ENCODE measurements at places on chromosomes 5 and 9.

DNA sequence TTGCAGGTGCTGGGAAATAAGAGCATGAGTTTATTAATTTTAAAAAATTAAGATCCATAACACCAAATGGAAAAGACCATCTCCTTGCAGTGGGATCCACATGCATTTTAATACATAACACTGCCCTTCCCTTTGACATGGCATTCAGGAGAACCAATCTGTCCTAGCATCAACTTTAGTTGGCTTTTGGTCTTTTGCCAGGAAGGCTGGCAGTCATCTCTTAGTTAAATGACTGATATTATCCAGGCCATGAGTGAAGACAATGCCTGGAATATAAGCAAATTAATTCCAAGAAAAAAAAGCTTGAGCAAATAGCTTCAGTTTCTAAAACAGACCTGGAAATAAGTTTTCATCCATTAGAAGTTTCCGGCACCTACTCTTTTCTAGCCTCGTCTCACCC is 55.1 kb upstream of the OTULINL start:
- no peak for DNase-seq

DNA sequence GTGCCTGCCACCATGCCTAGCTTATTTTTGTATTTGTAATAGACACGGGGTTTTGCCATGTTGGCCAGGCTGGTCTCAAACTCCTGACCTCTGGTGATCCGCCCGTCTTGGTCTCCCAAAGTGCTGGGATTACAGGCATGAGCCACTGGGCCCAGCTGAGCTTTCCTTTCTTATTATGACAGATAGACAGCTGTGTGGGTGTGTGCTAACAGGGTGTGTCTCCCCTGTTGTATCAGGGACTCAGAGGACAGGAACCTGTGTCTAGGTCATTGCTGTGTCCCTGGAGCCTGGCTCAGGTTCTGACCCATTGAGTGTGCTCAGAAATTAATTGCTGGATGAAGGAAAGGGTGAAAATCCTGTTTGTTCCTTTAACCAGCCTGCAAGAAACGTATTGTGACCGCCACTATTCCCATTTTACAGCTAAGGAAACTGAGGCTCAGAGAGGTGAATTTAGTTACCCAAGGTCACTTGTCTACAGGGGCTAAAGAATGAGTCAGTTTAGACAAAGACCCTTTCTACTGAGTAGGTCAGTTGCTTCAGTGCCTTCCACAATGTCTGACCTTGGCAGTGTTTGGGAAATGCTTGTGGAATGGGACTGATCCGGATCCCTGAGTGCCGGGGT is 16.8 kb downstream of the NCS1 start:
- no peak for DNase-seq

DNA sequence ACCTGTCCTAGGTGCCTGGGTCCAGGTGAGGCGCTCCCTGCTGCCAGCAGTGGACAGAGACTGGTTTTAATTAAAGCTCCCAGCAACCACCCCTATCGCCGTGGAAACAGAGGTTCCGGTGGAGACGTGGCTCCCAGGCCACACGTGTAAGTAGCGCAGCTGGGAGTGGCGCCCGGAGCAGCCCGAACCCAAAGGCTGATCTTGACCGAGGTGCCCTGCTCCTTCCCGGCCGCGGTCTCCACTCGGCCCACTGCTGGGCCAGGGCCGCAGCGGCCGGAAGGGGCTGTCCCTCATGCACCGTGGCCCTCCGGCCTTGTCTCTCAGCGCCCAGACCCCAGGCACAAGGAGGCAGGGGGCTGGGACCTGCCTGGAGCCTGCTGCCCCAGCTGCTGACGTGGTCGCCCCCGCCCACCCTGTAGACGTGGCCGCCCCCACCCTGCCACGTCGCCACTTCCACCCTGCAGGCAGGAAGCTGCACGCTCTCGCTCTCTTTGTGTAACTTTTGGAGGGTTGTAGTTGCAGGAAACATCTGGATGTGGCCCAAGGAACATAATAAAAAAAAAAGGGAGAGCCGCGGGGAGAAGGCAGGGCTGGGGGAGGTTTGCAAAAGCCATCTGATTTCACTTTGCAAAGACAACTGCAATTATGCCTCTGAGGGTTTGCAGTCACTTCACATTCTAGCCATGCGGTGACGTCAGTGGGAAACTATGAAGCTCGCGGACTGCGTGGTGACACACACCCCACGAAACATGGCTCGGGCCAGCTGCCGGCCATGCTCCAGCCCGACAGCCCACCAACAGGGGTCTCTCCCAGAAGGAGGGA is 129.9 kb downstream of the RXRA start:
- peak; percentile 98 for DNase-seq

- peak; percentile 44 for DNase-seq
These were observed 85.1 kb downstream of the OTULIN start for GRCh38 chr5:14749579-14750101.

DNA sequence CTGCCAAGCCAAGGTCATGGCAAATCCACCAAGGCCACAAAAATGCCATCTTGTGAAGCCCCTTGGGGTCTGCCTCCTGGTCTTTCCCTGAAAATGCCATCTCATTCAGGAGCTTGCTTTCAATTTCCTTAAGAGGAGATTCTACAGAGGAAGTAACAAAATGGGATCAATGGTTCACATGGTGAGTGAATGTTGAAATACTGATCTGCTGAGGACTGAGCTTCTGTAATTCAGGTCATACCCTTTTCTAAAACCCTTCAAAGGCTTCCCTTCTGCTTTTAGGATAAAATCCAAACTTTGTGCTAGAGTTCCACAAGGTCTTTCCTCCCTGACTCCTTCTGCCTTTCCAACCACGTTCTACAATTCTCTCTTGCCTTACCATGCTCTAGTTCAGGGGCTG is 24.7 kb upstream of the NR3C1 start:
- DNase-seq: no peak

- DNase-seq: peak; percentile 67
These were observed 233.6 kb downstream of the MAST4 start for GRCh38 chr5:66829826-66830225.

- no peak for DNase-seq
These were observed 37.1 kb upstream of the RAPGEF6 start for GRCh38 chr5:131671994-131672655.

DNA sequence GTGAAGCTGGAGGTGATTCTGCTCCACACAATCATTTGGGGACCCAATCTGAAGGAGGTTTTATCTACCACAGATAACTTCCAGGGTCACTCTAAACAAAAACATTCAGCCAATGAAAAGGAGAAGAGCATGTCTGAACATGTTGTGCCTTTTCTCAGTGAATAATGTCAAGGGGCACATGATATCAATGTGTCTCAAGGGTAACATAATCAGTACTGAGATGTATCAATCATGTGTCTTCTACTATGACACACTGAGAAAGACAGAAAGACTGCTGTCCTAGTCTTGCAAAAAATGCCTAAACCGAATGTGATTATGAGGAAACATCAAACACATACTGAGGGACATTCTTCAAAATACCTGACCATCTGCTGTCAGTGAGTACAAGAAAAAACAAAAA is 25.4 kb upstream of the RASA1 start:
- no peak for DNase-seq

GRCh38 chr5:72234265-72234700 is 85.8 kb downstream of the MRPS27 start:
- peak; percentile 77 for DNase-seq

- DNase-seq: no peak
These were observed 107.2 kb upstream of the RAD23B start for GRCh38 chr9:107175816-107176435.

DNA sequence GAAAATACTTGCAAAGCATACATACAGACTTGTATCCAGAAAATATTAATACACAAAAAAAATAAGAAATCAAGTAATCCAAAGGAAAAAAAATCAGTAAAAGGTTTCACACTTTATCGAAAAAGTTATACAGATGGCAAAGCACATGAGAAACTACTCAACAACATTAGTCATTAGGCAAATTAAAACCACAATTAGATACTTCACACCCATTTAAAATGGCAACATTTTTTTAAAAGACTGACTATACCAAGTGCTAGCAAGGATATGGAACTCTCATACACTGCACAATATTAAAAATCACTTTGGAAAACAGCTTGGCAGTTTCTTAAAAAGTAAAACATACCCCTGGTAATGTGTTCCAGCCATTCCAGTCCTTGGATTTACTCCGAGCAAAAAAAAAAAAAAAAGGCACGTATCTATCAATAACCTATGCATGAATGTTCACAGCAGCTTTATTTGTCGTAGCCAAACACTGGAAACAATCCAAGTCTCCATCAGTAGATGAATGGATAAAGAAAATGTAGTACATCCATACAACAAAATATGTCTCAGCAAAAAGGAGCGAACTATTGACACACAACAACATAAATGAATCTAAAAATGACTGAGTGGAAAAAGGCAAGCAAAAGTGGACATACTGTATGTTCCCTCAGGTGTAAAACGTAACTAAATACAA is 66.0 kb downstream of the GNAQ start:
- DNase-seq: no peak

DNA sequence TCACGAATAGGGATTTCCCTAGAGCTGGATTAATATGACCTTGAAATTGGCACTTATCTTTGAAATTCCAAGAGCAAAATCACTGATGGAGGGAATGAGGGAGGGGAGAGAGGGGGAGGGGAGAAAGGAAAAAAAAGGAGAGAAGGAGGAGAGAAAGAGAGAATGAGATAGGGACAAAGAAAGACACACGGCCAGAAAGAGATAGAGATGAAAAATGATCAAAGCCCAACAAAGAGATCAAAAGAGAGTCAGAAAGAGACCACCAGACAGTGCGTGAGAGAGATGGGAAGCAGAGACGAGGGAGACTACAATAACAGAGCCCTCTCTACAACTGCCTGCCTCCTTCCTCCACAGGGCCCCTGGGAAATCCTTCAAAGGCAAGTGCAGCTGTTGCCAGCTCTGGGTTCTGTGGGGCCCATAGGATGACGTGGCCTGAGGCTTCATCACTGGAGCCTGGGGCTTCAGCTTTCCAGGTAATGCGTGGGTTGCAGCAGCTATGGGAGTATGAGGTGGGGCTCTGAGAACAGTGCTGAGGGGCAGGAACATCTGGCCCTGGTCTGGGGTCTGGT is 58.3 kb upstream of the SHB start:
- DNase-seq: peak; percentile 73

DNA sequence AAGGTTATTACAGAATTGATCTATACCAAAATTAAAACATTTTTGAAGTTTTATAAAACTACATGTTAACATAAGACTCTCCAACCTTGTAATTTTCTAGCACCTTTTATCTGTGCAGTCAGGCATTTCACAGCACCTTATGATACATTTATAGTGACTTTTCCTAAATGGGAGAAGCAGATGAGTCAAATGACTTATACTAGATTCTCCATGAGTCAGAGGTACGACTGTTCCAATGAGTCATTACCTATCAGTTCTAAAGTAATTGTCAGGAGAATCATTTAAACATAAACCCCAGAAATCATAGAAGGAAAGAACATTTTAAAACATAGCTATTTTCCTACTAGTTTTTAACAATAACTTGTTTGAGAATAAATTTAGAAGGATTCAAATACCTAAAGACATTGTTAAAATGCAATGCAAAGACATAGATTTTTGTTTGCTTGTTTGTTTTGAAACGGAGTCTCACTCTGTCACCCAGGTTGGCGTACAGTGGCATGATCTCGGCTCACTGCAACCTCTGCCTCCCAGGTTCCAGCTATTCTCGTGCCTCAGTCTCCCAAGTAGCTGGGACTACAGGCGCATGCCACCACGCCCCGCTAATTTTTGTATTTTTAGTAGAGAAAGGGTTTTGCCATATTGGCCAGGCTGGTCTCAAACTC is 34.7 kb upstream of the DMXL1 start:
- peak; percentile 63 for DNase-seq

DNA sequence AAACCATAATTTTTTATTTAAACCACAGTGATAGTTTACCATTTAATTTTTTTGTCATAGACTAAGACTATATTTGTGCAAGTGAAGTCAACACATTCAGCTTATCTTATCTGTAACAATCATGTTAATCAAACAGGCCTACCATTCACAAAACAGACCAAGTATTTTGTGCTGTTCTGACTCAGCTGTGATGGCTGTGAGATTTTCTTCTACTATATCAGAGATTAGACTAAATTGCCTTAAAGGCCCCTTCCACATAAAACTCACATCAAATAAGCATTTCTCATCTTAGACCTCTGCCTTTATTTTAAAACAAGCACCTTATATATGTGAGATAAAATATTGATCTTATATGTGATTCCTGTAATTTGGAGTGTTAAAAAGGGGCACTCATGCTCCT is 13.4 kb downstream of the CCDC152 start:
- no peak for DNase-seq

- DNase-seq: peak; percentile 97
These were observed at the start of gene HINT1 for GRCh38 chr5:131165119-131165727. Gene HINT1, minus strand, starts transcription at chr5:131165256. Its CDS starts 51 bp downstream, at chr5:131165205.

DNA sequence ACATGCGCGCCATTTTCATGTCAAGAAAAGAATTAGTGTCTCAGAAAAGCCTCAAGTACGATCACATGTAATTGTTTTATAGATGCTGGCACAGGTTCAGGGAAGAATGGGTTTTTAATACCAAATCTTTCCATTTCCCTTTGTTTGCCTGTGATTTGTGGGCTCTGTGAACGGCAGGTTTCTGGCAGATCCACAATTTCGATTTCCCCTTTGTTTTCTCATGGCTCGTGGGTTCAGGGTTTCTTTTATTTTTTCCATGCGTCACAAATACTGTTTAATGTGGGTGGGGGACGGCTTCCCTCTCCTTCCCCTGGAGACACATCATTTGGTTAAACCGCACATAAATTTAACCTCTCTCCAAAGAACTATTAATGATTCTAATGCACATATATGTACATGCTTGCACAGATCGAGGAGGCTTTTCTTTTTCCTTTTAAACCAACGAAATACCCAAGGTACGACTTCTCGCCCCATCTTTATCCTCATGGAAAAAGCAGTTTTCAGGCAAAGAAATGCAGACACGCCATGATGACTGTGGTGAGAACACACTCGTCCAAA is 195.9 kb downstream of the SLIT3 start:
- no peak for DNase-seq

DNA sequence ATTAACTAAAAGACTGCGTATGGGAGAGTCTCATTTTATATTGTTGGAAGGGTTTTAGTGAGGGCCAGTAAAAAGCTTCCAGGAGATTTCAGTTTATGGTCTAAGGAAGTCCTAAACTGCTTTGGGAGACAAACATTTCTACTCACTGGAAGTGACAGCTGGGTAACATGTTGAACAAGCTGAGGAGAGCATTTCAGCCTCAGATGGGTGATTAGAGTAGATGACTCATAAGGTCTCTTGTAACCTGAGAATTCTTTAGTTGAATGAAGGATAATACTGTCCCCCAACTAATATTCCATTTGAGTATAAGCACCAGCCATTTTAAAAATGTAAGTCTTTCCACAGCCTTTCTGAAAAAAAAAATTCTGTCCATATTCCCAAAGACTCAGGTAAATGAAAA is 218.0 kb upstream of the C9orf72 start:
- DNase-seq: no peak

DNA sequence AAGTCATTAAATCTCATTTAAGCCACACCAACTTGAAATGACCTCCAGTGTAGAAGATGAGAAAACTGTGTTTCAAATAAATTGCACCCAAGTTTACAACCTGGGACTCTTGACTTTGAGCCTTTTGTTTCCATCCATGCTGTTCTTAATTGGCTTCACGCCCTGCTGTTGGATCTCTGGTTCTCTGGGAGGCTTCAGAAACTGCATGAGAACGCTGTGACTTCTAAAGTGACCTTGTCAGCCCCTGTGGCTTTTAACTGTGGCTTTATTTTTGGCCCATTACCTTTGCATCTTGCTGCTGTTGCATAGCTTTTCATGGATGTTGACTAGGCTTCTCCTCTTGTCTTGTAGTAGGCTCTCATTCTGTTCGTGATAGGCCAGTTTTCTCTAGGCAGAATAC is 29.3 kb downstream of the TNFAIP8 start:
- DNase-seq: no peak
